Dorsolateral prefrontal cortex (tissue), 122 donors: ENCODE measurements at places on chromosomes 16 and 17.
A peak's percentile ranks its signal among the peaks of the same experiment; 100 is the strongest.

DNA sequence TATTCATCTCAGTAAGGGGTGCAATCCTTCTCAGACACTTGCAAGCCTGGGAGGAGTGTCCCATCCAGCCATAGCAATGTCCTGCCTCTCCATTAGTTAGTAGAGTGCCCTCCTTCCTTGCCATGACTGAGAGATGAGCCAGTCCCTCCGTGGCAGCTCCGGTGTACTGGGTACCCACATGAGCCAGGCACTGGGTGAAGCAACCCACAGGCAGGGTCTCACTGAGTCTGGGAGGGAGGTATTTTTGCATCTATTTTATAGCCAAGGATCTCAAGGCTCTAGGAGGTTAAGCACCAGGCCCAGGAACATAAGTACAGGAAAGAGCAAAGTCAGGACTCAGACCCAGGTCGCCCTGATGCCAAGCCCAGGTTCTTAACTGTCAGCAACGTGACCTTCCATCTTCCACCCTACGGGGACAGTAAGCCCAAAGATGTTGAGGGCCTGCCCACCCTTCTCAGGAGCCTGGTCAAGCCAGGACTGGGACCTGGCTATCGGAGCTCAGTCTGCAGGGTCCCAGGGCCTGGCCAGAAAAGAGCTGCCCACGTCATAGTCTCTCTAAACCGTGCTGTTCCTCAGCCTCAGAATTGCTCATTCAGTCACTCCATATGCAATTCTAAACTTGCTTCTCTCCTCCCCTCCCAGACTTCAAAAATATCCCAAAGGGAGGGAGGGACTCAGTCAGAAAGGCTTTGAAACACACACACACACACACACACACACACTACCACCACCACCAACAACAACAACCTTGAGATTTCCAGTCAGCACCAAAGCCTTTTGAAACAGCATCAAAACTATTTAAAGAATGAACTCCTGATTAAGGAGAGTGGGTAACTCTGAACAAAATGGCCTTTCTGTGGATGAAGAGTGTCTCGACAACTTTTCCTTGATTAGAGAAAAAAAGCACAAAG, 16.6 kb downstream of the NOS2 start:
- no peak for DNase-seq

- no peak for DNase-seq
Measured at GRCh38 chr16:46620266-46621005, 743 bp downstream of the SHCBP1 start.

DNA sequence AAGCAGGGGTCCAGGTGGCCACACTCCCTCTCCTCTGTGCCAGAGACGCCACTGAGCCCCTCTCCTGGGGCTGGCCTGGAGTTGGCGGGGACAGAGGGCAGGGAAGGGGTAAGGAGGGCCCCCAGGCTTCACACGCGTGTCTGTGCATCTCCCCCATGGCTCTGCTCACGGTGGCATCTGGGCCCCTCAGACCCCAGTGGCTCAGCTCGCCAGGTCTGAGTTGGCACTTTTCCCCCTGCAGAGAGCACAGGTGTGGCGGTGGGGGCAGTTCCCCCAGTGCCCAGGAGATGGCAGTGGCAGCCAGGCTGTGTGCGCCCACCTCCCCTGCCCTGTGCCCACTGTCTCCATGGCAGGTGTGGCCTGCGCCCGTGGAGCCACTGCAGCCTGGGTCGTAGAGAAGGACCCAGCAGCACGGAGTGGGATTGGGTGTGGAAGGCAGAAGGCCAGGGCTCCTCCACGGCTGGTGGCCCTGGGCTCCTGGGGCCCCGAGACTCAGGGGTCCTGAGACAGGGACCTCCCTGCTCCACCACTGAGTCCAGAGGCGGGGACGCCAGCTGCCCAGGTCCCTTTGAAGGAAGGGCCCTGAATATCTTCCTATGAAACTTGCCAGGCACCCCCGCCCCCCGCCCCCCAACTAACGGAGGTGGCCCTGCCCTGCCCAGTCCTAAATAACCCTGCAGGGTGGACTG, 4.3 kb upstream of the APRT start:
- no peak for DNase-seq

DNA sequence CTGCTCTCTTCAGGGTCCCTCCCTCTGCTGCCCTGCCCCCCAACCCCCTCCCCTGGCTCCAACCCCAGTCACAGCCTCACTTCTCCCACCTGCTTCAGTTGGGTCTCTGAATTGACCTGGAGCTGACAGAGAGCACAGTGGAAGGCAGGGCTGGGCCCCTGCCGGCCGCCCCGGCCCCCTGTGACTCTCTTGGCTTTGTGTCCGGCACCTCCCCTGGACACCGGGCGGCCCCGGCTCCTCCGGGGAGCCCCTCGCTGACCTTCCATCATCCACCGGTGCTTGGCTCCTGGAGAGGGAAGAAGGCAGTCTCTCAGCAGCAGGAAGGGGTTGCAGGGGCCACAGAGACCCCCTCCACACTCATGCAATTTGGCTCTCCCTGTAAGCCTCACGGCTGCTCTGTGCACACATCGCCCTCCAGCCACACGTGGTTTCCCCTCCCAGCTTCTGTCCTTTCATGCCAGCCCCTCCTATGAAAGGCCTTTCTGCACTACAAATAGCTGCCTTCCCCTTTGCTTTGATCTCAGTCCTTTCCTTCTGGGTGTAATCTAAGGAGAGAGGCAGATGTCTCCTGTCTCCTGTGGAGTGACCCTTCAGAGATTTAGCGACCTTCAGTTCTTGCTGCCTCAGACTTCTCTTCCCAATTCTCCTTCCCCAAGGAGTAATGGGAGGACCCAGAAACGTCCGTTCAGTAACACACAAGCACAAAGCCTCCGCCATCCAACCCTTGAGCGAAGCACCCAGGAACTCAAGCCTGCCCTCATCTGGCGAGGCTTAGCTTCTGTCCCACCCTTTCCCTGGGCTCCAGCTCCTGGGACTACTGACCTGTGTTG, 8.3 kb downstream of the NKIRAS2 start:
- DNase-seq: no peak

DNA sequence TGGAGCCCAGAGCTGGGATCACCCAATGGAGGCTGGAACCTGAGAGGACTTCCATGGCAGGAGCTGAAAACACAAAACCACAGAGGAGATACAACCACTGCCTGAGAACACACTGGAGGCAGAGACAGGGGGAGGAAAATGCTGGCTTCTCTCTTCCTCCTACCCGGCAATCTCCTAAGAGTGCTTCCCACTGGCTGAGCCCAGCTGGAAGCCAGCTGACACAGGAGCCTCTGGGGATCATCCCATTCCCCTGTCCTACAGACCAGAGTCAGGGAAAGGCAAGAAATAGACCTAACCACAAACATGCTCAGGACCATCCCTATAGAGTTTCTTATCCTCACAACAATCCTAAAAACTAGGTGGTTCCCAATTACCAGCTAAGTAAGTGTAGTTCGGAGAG, 112.4 kb upstream of the CDH5 start:
- no peak for DNase-seq

DNA sequence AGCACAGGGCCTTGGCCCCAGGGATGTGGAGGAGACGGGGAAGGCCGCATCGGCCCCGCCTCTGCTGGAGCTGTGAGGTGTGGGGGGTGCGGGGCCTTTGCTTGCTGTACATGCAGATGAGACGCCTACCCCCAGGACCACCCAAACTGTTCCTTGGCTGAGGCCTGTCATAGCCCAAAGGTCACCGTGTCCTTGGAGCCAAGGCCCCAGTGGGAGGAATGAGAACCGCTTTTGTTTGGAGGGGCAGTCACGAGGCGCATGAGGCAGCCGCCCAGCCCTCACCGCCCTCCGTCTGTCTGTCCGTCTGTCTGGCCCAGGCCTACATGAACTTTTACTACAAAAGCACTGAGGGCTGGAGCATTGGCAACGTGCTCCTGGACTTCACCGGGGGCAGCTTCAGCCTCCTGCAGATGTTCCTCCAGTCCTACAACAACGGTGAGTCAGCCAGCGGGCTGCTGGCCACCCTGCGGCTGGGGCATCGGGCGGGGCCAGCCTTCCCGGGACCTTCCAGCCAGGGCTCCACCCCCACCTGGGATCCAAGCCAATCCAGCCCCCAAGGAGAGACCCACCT, 8.8 kb downstream of the TAX1BP3 start:
- peak; percentile 49 for DNase-seq

DNA sequence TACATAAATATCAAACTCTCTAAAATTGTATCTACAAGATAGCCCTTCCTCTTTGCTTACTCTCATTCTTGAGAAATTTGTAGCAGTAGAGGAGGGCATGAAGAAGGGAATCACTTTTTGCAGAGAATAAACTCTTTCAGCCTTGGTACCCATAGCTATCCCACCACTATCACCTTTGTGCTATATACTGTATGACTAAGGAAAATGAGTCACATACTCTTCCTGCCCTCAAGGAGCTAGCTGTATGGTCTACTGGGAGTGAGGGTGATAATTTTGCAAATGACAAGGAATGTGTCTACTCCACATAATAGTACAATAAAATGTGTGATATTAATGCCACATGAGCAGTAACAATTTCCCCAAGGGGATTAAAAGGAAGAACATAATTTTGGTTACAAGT, 184.6 kb upstream of the WSB1 start:
- DNase-seq: no peak

GRCh38 chr16:89044418-89045180, 49.1 kb upstream of the ACSF3 start:
- DNase-seq: no peak

DNA sequence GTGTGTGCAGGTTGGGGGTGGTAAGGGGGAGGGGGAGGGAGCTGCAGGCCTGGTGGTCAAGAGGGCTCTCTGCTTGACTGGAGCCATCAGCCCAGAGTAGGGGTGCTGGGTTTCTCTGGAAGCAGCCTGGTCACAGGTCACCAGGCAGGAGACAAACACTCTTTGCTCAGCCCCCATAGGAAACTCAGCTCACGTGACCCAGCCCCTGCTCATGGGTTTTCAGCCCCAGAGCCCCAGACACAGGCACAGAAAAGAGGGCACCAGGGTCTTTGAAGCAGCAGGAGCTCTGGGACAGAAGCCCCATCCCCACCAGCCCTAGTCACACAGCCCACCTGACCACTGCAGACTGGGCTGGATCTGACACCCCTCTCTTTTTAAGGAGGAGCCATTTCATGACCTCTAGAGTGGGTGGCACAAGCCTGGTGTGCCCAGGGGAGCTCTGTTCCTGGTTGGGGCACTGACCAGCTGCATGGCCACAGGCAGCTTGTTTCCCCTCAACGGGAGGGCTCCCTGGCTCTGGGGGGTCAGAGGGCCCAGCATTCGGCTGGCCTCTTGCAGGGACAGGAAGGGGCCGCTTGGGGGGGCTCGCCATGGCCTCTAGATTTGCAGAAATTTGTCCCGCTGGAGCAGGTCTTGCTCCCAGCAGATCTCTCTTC, 13.8 kb upstream of the CD79B start:
- no peak for DNase-seq

DNA sequence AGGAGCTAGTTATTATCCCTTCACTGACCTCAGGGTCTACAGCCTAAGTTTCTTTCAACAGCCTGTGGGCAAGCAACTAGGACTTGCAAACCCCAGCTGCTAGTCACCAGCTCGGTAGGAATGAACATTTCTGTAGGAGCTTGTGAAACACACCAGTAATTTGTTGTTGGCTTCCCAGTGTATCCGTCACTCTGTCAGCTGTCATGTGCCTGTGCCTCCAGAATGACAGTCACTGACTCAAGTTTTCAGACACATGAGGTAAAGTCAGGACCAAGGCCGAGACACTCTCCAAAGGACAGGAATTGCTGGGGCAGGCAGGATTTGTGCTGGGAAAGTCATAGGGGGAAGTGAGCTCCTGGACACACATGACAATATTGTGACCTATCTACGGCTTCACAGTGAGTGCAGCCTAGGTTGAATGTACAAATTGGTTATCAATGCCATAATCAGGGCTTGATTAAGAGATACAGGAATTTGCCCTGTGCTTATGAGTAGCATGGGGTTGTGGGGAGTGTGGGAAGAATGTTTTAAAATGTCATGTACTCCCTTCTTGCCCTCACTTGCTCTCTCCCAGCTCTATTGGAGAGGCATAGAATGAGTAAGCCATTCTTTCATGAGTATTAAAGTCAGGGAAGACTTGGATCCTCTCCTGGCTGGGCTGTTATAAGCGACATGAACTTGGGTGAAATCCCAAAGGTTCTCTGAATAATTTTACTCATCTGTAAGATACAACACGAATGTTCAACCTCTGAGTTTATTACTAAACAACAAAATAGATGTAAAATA, 391.4 kb downstream of the UTP18 start:
- no peak for DNase-seq

GRCh38 chr16:1858189-1858865, 13.6 kb downstream of the MEIOB start:
- no peak for DNase-seq

- DNase-seq: no peak
Measured at GRCh38 chr17:72470121-72470705, 349.4 kb downstream of the SOX9 start.

GRCh38 chr16:2280981-2281542, 13.1 kb upstream of the RNPS1 start:
- no peak for DNase-seq

DNA sequence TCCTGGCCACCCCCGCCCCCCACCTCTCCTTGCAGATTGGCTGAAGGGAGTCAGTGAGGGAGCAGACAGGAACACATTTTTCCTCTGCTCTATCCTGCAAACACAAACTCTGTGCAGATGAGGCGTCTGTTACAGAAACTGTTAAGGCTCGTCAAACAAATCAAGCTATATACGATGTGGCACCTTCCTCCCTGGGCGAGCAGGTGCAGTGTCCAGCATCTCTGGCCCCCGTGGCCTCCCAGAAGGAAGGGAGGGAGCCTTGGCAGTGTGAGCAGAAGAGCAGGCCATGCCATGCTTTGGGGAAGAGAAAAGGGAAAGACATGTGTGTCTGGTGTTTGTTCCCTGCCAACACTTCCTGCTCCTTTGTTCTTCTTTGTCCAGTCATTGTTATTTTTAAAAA, 267.8 kb downstream of the UTP18 start:
- no peak for DNase-seq

GRCh38 chr16:14015948-14016347, 55.2 kb upstream of the MRTFB start:
- no peak for DNase-seq

DNA sequence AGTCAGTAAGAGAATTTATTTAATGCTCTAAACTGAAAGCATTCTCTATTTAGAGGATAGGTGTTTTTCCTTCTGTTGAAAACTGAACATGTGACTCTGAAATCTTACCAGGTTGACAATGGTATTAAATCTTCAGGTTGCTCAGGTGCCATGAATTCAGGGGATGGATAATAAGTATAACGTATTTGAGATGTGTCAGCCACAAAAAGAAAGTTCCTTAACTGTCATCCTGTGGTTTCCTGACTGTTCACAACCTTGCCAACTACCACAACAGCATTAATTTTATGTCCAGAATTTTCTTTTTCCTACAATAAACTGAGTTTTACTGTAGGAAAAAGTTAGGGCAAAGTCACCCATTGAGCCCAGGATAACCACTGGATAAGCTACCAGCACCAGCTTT, 243.3 kb upstream of the PSMD7 start:
- DNase-seq: no peak

- peak; percentile 71 for DNase-seq
Measured at GRCh38 chr16:71230122-71230845, at the start of gene HYDIN. Gene HYDIN (minus strand): TSS chr16:71230722. CDS start chr16:71186895, 43,827 bp downstream.

DNA sequence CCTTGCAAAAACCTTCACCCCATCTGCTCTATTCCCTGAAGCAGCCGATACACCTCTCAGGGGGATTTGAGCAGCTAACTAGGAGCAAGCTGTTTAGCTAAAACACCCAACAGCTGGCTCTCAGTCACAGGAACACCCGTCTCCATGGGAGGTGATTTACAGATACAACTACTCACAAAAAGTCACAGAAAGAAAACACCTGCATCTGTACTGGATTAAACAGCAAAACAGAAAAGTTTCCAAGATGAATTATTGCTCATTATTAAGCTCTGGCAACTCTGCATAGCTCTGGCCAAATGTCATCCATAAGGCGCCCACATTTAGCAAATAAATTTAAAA, 22.3 kb downstream of the GJC1 start:
- DNase-seq: no peak

GRCh38 chr17:77098884-77099545, 41.8 kb upstream of the SEC14L1 start:
- peak; percentile 32 for DNase-seq

- no peak for DNase-seq
Measured at GRCh38 chr16:87206646-87207451, 110.3 kb downstream of the C16orf95 start.
